T-helper 2 cell (primary cell): ENCODE measurements at places on chromosomes 6 and 20.

DNA sequence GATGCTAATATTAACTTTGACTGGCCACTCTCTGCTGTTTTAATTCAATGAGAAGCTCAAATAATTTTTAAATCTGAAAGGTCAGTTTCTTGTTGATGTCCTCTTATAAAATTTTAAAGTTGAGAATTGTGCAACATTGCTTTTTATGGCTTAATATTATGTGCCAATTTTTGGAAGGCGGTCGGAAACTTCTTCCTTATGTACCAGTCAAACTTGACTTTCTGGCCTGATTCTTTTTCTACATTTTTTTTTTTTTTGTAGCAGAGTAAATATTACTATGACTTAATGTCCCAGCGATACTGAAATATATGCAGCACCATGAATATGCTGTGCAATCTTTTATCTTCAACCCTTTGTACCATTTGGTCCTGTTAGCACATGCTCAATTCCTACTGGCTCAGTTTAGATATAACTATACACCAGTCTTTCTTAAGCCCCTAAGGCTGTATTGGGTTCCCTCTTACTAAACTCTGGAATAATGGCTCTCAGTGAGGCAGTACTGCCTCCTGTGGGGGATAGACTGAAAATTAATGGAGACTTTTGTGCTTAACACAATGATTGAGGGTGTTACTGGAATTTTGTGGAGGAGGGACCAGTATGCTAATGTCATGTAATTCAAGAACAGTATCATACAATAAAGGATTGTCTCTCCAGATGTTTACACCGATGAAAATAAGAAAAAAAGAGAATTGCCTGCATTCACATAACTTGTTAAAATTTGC lies 156.4 kb upstream of the SYNCRIP start:
- DNase-seq: no peak

GRCh38 chr6:26118999-26119398 lies 31.8 kb downstream of the HFE start:
- no peak for DNase-seq

GRCh38 chr6:69935079-69935478 lies 68.7 kb downstream of the COL19A1 start:
- DNase-seq: no peak

GRCh38 chr6:17867880-17868279 lies 119.6 kb downstream of the KIF13A start:
- no peak for DNase-seq

GRCh38 chr6:41072836-41073202 lies at the start of gene NFYA:
NFYA (plus strand) TSS chr6:41072974; CDS start chr6:41079090, 6,116 bp downstream.
- peak; percentile 100 for DNase-seq

- DNase-seq: no peak
These were observed 570.0 kb downstream of the TBC1D32 start for GRCh38 chr6:120764312-120764711.
